Activated naive CD4-positive, alpha-beta T cell treated with Interleukin-2 at 50 U/mL for 16 hours (primary cell): ENCODE measurements at places on chromosomes 1 and 21.

DNA sequence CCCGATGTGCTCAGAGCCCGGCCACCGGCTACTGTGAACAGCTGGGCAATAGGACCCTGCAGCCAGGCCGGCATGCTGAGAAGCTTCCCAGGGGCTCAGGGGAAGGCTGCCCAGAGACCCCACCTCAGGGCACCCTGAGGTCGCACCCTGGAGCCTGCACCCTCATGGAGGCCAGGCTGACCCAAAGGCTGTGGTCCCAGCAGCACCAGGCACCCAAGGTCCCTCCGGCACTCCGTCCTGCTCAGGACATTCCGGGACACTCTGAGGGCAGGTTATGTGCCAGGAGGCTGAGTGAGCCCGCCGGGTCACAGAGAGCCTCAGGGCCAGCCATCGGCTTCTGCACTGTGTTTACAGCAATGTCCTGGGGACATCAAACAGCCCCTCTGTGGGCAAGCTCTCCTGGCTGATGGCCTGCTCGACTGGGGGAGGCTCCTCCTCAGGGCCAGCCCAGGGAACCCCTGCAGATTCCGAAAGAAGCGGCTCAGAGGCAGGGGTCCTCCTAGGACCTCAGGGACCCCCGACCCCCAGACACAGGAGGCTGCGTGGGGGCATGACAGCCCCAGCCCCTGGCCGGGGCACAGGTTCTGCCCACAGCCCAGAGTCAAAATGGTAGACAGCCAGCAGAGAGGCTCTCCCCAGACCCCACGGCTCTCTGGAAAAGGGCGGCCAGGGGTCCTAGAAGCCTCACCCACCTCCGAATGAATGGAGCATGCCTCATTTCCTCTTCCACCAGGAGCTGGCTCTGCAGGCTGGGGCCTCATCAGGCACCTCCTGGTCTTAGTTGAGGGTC lies 8.2 kb downstream of the SLC19A1 start:
- DNase-seq, result no peak

DNA sequence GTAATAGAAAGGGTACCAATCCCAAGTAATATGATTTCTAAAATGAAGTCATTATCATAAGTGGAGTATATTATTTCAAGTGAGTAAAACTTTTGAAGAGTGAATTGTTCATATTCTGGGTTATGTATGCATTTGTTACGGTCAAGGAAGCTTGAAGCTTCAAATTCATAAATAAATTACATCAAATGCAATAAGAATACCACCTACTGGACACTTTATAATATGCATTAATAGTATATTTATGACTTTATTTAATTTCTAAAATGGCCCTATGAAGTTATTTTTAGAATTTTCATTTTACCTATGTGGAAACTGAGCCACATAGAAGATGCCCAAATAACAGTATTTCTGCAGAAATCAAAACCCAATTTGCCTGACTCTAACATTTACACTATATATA lies 260.6 kb downstream of the SMYD3 start:
- no peak for DNase-seq

DNA sequence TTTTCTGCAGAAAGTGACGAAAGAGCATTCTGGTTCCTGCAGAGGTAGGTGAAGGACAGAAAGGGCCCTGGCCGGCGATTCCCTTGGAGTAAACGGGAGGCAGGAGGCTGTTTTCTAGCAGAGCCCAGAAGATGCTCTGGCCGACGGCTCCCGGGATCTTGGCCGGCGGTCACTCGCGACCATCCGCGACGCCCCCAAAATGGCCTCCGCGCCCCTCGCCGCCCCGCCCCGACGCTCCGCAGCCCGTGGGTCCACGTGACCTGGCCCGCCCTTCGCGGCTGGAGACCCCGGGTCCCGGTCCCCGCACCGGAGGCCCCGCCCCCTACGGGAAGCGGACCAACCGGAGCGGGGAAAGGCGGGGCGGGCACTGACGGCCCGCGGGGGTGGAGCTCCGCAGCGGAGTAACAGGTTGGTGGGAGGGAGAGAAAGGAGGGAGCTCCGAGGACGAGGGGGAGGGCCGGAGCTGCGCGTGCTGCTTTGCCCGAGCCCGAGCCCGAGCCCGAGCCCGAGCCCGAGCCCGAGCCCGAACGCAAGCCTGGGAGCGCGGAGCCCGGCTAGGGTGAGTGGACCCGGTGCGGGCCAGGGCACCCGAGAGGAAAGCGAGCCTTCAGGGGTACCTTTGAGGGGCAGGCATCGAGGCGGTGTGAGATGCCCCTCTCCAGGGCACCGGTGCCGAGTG lies at the start of gene CGN:
CGN (plus strand) TSS at position 431 of the 679 bp plus-strand sequence. CDS start 7,133 bp downstream, outside the sequence.
- peak; percentile 88 for DNase-seq

- DNase-seq, result no peak
These were observed 507.1 kb upstream of the ZRANB2 start for GRCh38 chr1:71587961-71588360.

- no peak for DNase-seq
These were observed 136.6 kb upstream of the GFI1 start for GRCh38 chr1:92623187-92623778.

DNA sequence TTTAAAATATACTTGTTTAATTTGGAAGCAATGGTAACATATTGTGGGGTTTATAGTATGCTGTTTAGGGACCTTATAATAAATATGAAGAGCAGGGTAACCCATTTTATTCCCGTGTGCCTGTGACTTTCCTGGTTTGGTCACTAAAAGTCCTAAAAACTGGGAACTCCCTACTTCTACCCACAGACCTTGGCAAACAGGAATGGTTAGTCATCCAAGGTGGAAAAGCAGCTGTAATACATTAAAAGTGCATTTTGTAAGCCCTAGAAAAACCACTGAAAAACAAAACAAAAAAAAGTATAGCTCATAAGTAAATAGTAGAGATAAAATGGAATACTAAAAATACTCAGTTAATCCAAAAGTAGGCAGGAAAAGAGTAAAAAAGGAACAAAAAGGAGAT lies 538.9 kb downstream of the LMO4 start:
- DNase-seq, result no peak

- DNase-seq, result no peak
These were observed 1050.5 kb downstream of the TTLL7 start for GRCh38 chr1:82948386-82948785.

DNA sequence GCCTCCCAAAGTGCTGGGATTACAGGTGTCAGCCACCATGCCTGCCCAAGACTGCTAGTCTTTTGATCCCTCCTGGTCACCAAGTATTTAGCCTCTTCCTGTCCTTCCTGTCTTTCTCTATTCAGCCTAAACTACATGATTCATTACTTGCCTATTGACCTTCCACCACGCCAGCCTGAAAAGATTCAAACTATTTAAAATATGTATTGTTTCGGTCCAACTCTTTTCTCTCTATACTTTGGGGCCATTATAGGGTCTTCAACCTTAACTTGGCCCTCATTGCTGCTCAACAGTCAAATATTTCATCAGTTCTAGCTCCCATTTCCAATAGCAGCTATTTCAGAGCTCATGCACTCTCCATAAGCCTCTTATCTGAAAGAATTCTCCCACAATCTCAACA lies 153.0 kb downstream of the TNFSF18 start:
- no peak for DNase-seq

DNA sequence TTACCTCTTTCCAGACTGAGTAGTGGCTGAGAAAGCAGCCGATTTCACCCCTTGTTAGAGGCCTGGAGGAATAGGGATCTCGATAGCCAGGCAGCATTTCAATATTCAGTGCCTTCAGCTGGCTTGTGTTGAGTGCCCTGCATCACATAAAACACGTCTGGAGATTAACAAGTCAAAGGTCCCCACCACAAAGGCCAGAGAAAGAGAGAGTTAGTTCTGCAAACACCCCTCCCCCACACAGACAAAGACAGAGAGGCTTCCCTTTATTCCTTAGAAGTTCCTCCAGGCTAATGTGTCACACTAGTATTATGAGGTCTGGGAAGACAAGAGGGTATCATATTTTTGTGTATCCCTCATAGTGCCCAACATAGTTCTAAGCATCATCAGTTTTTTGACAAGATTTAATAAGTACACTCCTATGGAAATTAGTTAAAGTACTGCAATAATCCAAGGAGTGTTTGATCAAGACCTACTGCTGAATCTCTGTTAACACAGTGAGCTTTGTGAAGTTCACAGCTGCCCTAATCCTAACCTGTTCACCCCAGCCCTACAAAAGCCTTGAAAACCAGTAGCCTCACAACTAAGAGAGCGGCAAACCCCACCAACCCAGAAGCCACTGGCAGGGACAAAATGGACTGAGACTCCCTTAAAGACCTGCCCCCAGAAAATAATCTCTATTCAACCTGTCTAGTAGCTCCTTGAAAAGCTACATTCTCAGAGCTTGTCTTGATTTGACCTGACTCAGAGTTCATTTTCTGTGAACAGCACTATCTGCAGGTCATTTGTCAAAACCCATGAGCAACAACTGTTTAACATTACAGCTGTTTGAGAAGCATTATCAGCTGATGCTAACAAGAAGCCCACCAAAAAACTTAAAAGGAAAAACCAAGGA lies 91.9 kb downstream of the COLGALT2 start:
- DNase-seq, result no peak

DNA sequence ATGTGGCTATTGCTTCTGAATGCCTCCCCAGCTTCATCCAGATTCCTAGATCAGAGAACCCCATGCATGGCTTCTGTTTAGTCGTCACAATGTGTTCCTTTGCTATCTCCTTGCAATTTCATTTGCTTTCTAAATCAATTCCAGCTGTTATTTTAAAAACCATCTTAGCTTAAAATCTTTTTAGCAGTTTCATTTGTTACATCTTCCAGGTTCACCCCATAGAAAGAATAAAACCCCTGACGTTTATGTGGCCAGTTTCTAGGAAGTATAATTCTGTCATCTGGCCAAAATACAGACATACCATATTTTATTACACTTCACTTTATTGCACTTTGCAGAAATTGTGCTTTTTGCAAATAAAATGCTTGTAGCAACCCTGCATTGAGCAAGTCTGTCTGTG lies 278.4 kb downstream of the PTPRC start:
- no peak for DNase-seq

DNA sequence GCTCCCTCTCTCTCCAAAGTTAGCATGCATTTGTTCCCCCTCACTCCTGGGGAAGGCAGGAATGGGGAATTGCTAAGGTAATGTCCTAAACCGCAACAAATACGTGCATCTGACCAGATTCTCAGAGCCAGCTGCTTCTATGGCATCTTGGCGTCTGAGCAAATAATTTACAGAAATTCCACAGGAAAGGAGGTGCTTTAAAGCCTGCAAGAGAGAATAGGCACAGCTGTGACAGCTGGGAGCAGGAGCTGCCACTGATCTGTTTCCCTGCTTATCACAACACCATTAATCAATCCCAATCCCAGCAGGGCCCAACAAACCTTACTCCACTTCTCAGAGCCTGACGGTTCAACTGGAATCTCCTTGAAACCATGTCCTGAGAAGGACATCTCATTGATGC lies 83.5 kb upstream of the ZNF281 start:
- DNase-seq, result no peak

DNA sequence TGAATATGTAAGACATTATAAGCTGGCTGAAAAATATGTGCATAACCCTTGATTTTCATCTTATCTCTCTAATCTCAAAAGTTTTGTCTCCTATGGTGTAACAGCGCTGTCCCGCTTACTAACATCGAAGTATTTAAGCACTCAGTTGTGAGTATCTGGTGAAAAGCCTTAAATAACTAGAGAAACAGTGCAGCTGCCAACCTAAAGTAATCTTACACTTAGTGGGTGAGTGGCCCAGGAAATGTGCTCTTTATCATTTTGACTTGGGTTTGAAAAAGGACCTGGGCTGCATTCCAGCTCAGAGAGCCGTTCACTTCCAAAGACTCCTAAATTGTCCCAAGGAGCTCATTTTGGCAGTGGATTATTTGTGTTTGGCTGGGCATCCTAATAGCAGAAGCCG lies 225.9 kb downstream of the SPATA17 start:
- no peak for DNase-seq

DNA sequence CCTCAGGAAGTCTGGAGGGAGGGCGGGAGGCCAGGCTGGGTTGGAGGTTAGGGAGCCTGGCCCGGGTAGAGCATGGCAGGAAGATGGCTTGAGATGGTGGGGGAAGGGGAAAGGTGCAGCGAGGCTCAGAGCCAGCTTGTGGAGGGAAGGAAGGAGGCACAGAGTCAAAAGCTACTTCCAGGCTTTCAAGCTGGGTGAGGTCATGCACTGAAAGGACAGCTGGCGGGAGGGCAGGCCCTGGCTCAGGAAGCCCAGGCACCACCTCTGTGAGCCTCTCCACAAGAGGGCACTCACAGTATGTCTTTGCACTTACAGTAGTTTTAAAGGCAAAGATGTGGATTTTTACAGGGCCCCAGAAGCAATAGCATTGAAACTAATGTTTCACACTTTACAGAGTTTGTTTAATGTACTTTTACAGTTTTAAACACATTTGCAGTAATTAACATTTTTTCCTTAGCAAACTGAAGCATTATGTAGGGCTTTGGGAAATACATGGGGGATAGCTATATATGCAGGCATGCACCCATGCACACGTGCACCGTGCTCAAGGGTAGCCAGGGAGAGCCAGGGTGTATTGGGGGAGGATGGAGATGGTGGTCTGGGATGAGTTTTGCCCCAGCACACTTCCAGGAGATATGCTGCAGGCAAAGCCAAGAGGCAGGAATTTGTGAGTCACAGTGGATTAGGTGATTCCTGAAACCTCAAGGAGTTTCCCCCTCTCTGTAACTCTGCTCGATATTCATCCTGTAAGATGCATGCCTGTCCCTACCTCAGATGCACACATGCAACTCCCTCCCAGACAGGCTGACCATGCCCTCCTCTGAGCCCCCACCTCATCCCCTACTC lies 6.1 kb upstream of the ADAM15 start:
- peak; percentile 64 for DNase-seq

DNA sequence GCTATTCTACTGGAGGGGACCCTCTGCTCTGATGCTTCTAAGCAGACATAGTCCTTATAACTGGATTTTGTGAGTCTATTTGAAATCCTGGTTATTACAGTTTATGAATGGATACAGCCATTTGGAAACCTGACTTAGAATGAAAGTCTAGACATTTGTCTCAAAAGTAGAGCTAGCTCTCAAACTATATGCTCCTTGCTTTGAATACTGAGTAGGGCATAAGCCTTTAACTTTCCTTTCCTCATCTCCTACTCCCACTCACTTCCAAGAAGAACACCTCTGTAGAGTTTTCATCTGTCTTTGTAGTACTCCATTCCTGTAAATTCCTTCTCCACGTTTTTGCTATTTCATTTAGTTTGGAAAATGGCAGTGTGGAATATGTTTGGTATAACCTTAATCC lies 9.0 kb upstream of the ARID1A start:
- DNase-seq, result no peak

DNA sequence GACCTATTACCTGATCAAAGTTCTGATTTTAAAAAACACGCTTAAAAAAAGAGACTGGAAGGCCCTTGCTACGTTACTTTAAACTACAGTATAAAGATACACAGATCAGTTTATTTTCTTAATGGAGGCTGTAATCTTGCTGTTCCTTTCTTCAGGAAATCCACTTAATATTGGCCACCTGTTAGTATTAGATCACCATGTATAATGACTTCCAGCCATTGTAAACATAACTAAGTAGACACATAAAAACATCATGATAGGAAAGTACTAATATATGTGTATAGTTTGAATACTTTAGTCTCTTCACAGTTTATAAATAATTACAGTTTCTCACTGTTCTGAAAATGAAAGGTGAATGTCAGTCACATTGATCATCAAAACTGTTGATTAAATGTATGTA lies 68.6 kb downstream of the ADGRL2 start:
- no peak for DNase-seq

GRCh38 chr1:22805672-22806038 lies 95.0 kb downstream of the EPHB2 start:
- no peak for DNase-seq

- DNase-seq, result no peak
These were observed 133.4 kb upstream of the FGGY start for GRCh38 chr1:59163268-59164092.
